ENCODE measurements at places on chromosomes 11 and 22. TPM values are rescaled to one million over a fixed set of nuclear protein-coding genes. Genes with fewer than 3 reads are reported as not detected.

DNA sequence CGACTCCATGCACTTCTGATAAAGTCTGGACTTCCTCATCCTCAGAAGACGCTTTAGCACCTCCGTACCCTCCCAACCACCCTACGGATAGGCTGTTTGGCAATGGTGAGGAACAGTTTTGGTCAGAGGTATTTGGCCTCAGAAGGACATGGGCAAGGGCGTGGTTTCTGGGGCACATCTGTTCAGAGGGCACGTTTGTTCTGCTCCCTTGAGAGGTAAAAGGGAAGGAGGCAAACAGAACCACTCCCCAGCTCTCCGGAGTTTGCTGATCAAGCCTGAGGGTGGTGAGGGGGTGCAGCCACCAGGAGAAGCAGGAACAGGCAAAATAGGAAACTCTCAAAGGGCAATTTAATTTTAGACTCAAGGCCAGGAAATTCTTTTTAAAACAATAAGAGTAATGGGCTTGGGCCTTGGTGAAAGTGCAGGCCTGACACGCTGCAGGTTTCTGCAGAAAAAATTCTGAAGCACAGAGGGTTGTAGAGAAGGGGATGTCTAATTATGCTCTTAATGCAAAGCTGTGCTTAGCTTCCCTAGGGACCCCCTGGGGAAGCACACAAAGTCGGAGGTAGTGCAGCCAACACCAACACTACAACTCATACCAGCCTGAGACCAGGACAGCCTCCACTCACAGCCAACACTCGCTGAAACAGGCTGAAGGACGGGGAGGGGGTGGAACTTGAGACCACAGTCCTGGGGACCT is 23.3 kb downstream of the ETS1 start:
- no peaks in the 10 kb centered on the region for H3K36me3 ChIP-seq
- no peak for DNase-seq
- H3K4me3 ChIP-seq: no peak overlapping the region
- no peak overlapping the region for H3K27ac ChIP-seq

RIC3 gene
- not detected for total RNA-seq

FAM111B gene
- total RNA-seq: 1.3 TPM

MS4A15 gene
- total RNA-seq: not detected

LSP1 gene
- 7.4 TPM for total RNA-seq

DNA sequence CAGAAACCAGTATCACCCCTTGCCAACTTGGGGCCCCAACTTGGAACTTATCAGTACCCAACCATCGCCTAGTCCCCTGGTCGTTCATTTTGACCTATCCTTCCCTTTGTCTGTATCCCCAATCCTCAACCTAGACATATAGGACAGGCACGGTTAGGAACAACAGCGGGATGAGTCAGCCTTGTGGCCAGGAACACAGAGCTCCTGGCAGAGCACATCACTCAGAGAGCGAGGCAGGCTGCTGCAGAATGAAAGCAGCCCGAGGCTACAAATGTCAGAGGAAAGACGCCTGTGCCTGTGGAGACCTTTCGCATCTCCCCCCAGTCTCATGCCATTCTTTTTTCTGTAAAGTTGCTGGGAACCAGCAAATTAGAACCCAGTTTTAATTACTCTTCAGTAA is 14.6 kb downstream of the DKK3 start:
- no peak for DNase-seq
- peaks cover 90% of the 10 kb centered on the region for H3K4me1 ChIP-seq
- H3K27ac ChIP-seq: peak overlapping the region; percentile 94
- H3K27me3 ChIP-seq: no peaks in the 10 kb centered on the region

- DNase-seq: peak; percentile 87
- H3K27me3 ChIP-seq: no peaks in the 10 kb centered on the region
- no peaks in the 10 kb centered on the region for H3K36me3 ChIP-seq
- peak overlapping the region; percentile 12 for H3K4me3 ChIP-seq
- peak overlapping the region; percentile 54 for H3K27ac ChIP-seq
Measured at GRCh38 chr11:532527-532985, 2.8 kb downstream of the HRAS start.

DNA sequence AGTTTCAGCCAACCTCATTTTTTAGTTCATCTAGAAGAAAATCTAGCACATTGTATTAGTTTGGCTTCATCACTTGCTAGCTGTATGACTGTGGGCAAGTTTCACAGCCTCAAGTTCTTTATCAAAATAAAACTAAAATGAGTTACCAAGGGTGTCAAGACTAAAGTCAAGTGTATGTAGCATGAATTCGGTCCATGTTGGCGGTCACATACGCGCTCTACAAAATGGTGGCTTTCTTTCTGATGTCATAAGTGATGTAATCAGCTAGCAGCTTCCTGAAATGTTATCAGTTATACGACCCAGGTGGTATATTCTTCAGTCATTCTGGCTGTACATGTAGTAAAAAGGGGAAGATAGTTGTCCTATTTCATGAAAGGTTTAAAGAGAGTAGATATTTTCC is 50.5 kb downstream of the POLD3 start:
- no peaks in the 10 kb centered on the region for H3K27me3 ChIP-seq
- H3K4me3 ChIP-seq: no peak overlapping the region
- H3K27ac ChIP-seq: no peak overlapping the region
- H3K36me3 ChIP-seq: peaks cover 14% of the 10 kb centered on the region

OR8U1 gene
- total RNA-seq: not detected

GRCh38 chr11:120903686-120904085 is 120.2 kb upstream of the TBCEL start:
- H3K27ac ChIP-seq: no peak overlapping the region
- H3K4me1 ChIP-seq: no peaks in the 10 kb centered on the region
- peaks cover 25% of the 10 kb centered on the region for H3K27me3 ChIP-seq
- H3K4me3 ChIP-seq: no peak overlapping the region
- no peaks in the 10 kb centered on the region for H3K36me3 ChIP-seq
- no peak for DNase-seq

TRAPPC4 gene
- total RNA-seq: 75.0 TPM

OR4A5 gene
- total RNA-seq: not detected

- H3K27me3 ChIP-seq: peaks cover 22% of the 10 kb centered on the region
- H3K4me3 ChIP-seq: peak overlapping the region; percentile 69
- no peak for DNase-seq
- H3K27ac ChIP-seq: peak overlapping the region; percentile 28
Measured at GRCh38 chr11:115659061-115659963, 155.1 kb upstream of the CADM1 start.

MICALL1 gene
- total RNA-seq: 65.5 TPM

DNA sequence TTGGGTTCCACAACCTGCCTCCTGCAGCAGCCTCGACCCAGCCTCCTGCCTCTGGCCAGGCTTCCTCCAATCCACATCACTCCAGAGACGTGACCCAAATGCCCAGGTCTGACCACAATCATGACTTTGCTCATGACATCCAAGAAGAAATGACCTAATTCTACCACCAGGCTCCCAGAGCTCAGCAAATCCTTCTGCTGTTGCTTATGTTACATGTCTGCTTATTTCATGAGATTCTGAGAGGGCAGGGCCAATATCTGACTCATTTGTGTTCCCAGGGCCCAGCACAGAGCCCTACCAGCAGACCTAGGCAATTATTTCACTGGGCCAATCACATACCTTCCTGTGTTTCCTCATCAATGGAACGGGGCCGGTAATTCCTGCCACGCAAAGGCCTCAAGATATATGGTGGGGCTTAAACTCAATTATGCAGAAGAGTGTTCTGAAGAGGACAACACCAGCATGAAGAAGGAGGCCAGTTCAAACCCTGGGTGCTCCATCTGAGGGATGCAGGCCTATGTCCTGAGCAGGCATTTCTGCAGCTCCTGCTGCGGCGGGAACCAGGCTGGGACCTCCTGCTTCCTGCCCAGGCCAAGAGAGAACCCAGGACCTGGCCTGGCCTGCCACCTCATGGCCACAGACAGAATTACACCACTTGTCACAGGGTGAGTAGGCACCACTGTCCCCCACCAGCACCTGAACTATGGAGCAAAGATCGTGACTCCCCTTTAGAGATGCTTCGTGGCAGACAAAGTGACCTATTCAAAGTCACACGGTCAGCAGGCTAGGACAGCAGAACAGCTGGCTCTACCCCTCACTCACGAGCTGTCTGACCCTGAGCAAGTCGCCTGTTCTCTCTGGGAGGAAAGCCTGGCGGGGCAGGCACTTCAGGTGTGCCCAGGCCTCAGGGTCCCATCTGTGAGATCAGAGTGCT is 5.9 kb downstream of the CENPM start:
- no peaks in the 10 kb centered on the region for H3K27me3 ChIP-seq
- H3K4me3 ChIP-seq: no peak overlapping the region

- peaks cover 2% of the 10 kb centered on the region for H3K36me3 ChIP-seq
- no peak overlapping the region for H3K4me3 ChIP-seq
- H3K27me3 ChIP-seq: peaks cover 65% of the 10 kb centered on the region
- H3K4me1 ChIP-seq: no peaks in the 10 kb centered on the region
- H3K27ac ChIP-seq: no peak overlapping the region
Measured at GRCh38 chr22:36619797-36620399, 83.7 kb downstream of the CACNG2 start.

GRCh38 chr11:69325446-69325845 is 31.5 kb downstream of the MYEOV start:
- no peaks in the 10 kb centered on the region for H3K27me3 ChIP-seq
- no peaks in the 10 kb centered on the region for H3K36me3 ChIP-seq
- H3K27ac ChIP-seq: no peak overlapping the region
- peak; percentile 57 for DNase-seq
- no peaks in the 10 kb centered on the region for H3K4me1 ChIP-seq
- H3K4me3 ChIP-seq: no peak overlapping the region

- no peak overlapping the region for H3K4me3 ChIP-seq
- DNase-seq: no peak
- peaks cover 8% of the 10 kb centered on the region for H3K4me1 ChIP-seq
- no peak overlapping the region for H3K27ac ChIP-seq
Measured at GRCh38 chr11:48101958-48102357, 114.7 kb upstream of the OR4B1 start.

DNA sequence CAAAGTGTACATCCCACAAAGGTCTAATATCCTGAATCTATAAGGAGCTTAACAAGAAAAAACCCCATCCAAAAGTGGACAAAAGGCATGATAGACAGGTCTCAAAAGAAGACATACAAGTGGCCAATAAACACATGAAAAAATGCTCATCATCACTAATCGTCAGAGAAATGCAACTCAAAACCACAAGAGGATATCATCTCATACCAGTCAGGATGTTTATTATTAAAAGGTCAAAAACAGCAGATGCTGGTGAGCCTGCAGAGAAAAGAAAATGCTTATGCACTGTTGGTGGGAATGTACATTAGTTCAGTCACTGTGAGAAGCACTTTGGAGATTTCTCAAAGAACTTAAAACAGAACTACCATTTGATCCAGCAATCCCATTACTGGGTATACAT is 12.7 kb downstream of the LGALS12 start:
- peaks cover 6% of the 10 kb centered on the region for H3K4me1 ChIP-seq
- H3K27ac ChIP-seq: no peak overlapping the region
- no peak for DNase-seq
- peaks cover 14% of the 10 kb centered on the region for H3K27me3 ChIP-seq
- peaks cover under 1% of the 10 kb centered on the region for H3K36me3 ChIP-seq
- H3K4me3 ChIP-seq: no peak overlapping the region

GRCh38 chr11:128893578-128894285 is 2.6 kb downstream of the KCNJ5 start:
- DNase-seq: no peak
- H3K27ac ChIP-seq: no peak overlapping the region
- no peaks in the 10 kb centered on the region for H3K4me1 ChIP-seq

GRCh38 chr11:78801161-78801884 is 226.7 kb upstream of the NARS2 start:
- no peak for DNase-seq
- H3K4me3 ChIP-seq: no peak overlapping the region
- H3K27me3 ChIP-seq: no peaks in the 10 kb centered on the region
- H3K27ac ChIP-seq: peak overlapping the region; percentile 97
- H3K4me1 ChIP-seq: peaks cover 71% of the 10 kb centered on the region

GRCh38 chr22:26632422-26633155 is 10.8 kb downstream of the CRYBA4 start:
- peaks cover 2% of the 10 kb centered on the region for H3K36me3 ChIP-seq
- H3K27me3 ChIP-seq: peaks cover 15% of the 10 kb centered on the region
- H3K4me1 ChIP-seq: peaks cover 7% of the 10 kb centered on the region
- DNase-seq: no peak

- no peaks in the 10 kb centered on the region for H3K36me3 ChIP-seq
- H3K4me1 ChIP-seq: no peaks in the 10 kb centered on the region
- H3K4me3 ChIP-seq: no peak overlapping the region
- DNase-seq: no peak
- H3K27ac ChIP-seq: no peak overlapping the region
Measured at GRCh38 chr11:9357041-9357440, 27.4 kb upstream of the IPO7 start.

UBQLN3 gene
- 0.13 TPM for total RNA-seq

- H3K4me3 ChIP-seq: no peak overlapping the region
- peaks cover 6% of the 10 kb centered on the region for H3K36me3 ChIP-seq
- no peak for DNase-seq
- H3K27me3 ChIP-seq: no peaks in the 10 kb centered on the region
- peaks cover 31% of the 10 kb centered on the region for H3K4me1 ChIP-seq
- peak overlapping the region; percentile 32 for H3K27ac ChIP-seq
Measured at GRCh38 chr22:37684803-37685615, 1.1 kb upstream of the NOL12 start.

DNA sequence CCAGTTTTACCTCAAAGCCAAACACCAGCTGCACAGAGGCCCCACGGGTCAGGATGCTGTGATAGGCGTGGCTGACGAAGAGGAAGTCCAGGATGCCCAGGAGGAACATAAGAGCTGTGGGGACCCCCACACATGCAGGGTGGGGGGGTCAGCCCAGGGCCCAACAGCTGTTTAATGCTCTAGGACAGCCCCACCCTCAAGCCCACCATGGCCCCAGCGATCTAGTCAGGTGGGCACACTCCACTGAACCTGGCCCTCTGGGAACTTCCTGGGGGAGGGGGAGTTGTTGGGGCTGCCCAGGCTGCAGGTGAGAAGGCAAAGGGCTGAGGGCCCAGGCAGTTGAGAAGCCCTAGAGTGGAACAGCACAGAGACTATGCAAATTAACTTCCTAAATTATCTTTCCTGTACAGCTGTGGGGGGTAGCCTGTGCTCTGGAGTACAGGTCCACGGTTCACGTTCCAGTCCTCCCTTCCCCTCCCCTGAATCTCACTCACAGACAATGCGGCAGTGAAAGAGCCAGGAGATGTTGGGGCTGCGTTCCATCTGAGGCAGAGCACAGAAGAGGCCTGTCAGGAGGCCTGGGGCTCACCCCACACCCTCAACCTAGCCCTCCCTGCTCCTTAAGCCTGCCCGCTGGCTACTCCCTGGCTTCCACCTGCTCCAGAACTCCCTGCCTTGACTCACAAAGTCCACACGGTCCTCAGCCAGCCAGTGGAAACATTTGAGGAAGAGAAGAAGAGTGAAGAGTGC is 1.9 kb downstream of the SYVN1 start:
- peak overlapping the region; percentile 41 for H3K27ac ChIP-seq
- H3K36me3 ChIP-seq: peaks cover 7% of the 10 kb centered on the region
- H3K4me3 ChIP-seq: peak overlapping the region; percentile 92
- peak; percentile 59 for DNase-seq

All from chondrocyte (in vitro differentiated cells).